ENCODE measurements at places on chromosomes 11 and 22.

DNA sequence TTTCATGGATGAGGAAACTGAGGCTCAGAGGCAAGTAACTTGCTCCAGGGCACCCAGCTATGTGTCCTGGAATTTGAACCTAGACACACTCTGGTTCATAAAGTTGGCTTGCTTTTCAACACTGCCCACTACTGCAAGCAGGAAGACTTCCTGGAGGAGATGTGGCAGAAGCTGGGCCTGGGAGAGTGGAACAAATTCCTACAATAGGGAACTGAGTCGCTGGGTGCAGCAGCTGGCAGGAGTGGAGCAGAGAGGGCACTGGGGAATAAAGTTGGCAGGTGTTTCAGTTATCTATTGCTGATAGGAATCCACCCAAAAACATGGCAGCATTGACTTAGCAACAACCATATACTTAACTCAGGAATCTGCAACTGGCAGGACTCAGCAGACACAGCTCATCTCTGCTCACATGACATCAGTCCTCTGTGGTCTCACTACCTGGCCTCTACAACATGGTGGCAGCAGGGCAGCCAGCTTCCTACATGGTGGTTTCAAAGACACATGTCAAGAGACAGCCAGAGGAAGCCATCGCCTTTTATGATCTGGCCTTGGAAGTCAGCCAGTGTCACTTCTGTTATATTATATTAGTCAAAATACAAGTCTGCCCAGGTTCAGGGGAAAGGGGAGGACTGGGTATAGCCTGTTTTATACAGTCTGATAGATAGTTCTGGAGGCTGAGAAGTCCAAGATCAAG is 10.6 kb upstream of the CARD10 start:
- DNase-seq = no peak

- peak; percentile 70 for DNase-seq
These were observed 3.2 kb upstream of the BDNF start for GRCh38 chr11:27703481-27703880.

- no peak for DNase-seq
These were observed 18.2 kb upstream of the C11orf96 start for GRCh38 chr11:43924112-43924855.

GRCh38 chr11:19766206-19766605 is 53.6 kb downstream of the NAV2 start:
- peak; percentile 13 for DNase-seq

- no peak for DNase-seq
These were observed 3.0 kb downstream of the YWHAH start for GRCh38 chr22:31947296-31947695.

- peak; percentile 72 for DNase-seq
These were observed 33.4 kb downstream of the SERPIND1 start for GRCh38 chr22:20807315-20807752.

GRCh38 chr11:117735350-117735977 is 61.6 kb downstream of the DSCAML1 start:
- no peak for DNase-seq

GRCh38 chr11:129680907-129681306 is 134.7 kb upstream of the TMEM45B start:
- no peak for DNase-seq

DNA sequence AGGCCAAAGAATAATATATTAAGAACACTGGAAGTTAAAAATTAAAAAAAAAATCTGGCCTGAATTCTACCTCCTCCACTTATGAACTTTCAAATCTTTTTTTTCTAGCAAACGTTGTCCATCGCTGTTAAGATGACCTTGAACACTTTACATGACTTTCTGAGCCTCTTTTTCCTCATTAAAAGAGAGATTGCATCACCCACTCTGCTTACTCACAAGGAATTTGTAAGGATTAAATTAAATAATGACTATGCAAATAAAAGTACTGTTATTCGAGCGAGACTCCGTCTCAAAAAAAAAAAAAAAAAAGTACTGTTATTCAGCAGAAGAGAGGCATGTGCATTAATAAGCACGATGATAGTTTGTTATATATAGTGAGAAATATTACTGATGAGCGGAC is 285.1 kb upstream of the CCDC90B start:
- no peak for DNase-seq

DNA sequence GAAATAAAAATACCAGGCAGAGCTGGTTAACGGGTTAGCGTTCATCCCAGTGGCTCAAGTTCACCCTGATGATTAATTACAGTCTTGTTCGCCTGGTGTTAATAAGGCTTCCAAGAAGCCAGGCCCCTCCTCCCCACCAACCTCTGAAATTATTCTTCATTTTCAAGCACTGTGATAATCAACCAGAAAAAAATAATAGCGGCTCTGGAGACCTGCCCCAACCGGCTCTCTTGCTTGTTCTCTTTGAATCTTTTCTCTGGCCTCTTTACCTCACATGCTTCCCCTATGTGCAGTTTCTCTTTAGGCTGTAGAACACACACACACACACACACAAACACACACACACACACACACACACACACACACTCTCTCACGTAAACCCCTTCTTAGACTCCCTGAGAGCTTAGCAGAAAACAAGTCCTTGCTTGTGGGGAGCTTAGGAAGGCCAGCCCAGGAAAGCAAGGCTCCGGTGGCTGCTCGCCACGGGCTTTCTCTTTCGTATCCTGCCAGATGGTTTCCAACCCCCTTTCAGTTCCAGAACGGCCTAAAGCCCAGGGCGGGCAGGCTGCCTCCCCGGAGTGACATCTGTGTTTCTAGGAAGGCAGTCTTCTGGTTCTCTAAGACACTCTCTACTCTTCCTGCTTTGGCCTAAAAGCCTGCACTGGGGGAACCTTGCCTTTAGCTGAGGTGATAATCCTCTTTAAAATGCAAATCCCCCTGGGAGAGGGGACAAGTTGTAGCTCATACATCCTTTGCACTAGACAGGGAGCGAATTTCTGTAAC is 106.4 kb upstream of the SESN3 start:
- no peak for DNase-seq

DNA sequence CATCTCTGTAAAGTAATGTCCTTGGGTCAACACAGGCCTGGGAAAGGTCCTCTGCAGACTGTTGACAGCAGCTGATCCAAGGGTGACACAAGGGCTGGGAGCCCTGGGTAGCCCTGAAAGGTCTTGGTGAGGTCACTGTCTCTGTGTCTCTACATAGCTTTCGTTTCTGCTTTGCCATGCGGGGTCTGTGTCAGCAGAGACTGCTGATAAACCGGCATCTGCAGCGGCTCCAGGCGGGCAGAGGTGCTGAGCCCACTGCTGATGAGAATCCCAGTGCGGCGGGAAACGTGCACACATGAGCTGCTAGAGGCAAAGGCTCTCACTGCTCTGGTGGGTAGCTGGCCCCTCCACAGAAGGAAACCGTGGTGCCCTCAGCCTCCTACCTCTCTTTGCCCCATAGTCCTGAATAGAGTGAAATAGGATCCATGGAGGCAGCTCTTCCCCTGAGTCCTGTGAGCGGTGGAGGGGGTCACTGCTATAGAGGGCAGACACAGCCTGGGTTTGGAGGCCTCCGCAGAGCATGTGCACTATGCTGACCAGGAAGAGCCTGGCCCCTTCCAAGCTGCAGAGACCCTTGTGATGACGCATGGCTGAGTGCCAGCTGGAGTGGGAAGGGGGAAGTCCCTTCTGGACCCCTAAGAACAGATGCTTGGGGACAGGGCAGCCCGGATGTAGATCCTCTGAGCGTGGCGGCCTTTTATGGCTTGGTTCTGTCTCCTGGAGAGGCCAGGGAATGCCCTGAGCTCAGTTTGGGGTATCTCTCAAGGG is 17.8 kb upstream of the ST3GAL4 start:
- DNase-seq = no peak

GRCh38 chr22:27616033-27616432 is 185.5 kb downstream of the MN1 start:
- DNase-seq = no peak

DNA sequence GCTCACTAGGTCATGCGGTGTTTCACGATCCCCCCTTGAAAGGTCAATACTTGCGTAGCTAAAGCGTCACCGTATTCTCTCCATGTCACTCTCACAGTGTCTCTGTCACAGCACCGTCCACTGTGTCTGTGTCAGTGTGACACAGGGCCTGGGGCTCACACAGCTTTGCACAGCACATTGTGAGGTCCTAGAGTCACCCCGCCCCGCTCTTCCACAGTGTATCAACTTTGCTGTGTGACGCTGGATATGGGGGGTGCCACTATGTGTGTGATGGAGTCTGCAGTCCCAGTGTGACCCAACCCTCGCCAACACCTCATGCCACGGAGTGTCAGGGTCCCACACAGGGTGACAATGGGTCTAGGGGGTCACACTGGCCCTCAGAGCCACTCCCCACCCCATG is 583 bp downstream of the P4HA3 start:
- DNase-seq = no peak

DNA sequence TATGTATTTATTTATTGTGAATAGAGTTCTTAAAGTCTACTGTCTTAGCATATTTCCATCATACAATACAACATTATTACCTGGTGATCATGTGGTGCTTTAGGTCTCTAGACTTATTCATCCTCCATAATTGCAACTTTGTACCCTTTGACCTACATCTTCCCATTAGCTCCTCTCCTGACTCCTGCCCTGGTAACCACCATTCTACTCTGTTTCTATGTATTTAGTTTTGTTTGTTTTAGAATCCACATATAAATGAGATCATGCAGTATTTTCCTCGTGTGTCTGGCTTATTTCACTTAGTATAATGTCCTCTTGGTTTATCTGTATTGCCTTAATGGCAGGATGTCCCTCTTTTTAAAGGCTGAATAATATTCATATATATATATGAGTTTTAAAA is 22.7 kb downstream of the NCAM1 start:
- no peak for DNase-seq

GRCh38 chr11:57459164-57460021 is 935 bp upstream of the RTN4RL2 start:
- DNase-seq = no peak

GRCh38 chr11:8808226-8808585 is 102.8 kb upstream of the AKIP1 start:
- no peak for DNase-seq

- DNase-seq = no peak
These were observed 80.7 kb downstream of the NAV2 start for GRCh38 chr11:19793326-19793725.

DNA sequence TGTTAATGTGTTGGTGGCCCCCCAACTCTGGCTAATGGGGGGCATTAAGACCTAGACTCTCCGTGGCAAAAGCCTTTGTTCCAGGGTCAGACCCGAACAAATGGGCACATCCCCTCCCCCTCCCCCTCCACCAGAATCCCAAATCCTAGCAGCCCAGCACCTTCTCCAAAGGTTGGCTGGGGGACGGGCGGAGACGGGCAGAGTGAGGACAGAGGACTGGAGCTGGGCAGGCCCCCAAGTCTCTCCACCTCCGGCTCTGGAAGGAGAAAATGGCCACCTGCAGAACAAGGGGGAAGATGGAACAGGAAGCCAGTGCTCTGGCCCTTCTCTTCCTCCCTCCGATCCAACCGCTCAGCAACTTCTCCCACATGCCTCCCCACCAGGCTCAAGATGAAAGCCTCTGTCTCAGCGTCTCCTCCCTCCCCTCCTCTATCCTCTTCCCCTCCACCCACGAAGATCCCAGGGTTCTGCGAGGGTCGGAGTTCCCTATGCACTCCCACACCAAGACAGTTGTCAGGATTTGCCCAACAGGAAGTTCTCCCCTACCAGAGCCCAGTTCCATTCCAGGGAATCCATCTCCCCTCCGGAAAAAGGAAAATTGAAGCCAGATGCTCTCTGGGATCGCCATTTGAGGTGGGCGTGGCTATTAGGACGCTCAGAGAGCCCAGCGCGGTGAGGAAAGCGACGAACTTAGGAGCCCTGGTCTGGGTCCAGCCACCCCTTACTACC is 20.1 kb downstream of the ADA2 start:
- DNase-seq = no peak

DNA sequence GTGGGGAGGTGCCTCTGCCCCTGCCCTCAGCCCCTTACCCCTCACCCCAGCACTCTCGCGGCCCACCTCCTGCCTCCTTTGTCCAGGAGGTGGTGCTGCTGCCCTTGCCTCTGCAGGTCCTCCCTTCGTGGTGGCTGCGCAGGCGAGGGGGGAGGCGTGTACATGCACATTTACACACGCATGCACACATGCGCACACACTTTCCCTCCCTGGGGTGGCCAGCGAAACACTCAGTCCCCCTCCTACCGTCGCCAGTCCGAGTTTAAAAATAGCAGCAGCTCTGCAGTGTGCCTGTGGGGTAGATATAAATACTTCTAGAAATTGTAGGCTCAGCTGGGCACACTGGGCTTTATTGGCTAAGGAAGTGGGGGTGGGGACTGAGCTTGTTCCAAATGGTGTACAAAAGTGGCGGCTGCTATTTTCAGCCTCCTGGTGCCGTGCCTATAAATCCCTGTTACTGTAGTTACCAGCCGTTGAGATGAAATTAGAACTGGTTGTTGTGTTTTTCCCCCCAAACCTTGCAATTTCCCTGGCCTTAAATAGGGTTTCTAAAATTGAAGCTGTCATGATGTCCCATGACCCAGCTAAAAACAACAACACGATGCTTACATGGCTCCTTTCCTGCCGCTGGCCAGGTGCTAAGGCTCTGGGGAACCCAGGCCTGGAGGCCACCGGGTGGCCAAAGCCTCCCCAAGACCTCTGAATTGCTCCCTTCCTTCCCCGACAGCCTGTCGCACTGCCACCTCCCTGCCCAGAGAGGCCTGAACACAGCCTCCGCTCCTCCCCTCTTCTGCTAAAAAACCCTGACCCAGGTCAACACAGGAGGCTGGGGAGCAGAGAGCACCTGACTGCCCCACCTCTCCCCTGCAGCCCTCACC is 12.4 kb downstream of the PICK1 start:
- no peak for DNase-seq

- peak; percentile 41 for DNase-seq
These were observed 57.7 kb upstream of the DRD2 start for GRCh38 chr11:113532697-113533424.

- no peak for DNase-seq
These were observed 164.9 kb downstream of the MIAT start for GRCh38 chr22:26822313-26822712.

GRCh38 chr11:13364388-13364787 is 86.8 kb downstream of the BMAL1 start:
- DNase-seq = no peak

GRCh38 chr11:117866526-117866925 is 9.9 kb downstream of the FXYD6 start:
- no peak for DNase-seq

DNA sequence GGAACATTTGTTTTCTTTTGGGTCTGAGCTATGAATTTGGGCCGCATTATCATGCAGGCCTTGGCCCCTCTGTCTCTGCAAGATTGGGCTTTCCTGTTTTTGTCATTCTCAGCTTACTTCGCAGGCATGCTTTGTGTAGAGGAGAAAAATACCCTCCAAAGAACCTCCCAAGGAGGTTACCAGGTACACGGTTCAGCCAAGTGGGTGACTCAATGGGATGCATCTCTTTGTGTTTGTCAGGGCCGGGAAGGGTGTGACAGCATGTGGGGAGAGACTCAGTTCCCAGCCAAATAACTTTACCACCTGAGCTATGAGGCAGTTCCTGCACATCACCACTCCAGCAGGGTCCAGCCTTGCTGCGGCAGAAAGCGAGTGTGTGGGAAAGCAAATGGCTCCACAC is 47.8 kb upstream of the CLDN5 start:
- no peak for DNase-seq
